ENCODE measurements at places on chromosomes 7 and 10.

- DNase-seq: peak; percentile 69
Measured at GRCh38 chr10:97869091-97870042, 19.7 kb downstream of the GOLGA7B start.

- DNase-seq: no peak
Measured at GRCh38 chr10:116444527-116445142, 17.0 kb downstream of the PNLIPRP3 start.

GRCh38 chr7:135536150-135536549 lies 21.6 kb upstream of the NUP205 start:
- DNase-seq: no peak

GRCh38 chr7:80392229-80393169 lies 119.4 kb downstream of the GNAT3 start:
- no peak for DNase-seq

DNA sequence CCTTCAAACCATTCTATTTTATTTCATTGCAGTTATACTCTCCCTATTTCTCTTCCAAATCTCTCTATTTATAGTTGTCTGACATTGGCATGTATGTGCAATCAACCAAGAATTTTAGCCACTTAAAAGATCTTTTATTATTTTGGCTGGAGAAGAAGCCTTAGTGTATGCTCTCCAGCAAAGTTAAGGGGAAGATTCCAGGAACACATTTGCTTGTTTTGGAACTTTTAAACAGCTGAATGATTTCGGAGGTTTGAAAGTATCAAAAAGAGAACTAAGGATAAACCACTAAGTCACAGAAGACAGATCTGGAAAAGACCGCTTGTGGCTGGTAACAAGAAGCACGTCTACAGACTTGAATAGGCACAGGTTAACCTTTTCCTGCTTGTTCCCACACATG lies 182.2 kb upstream of the FZD1 start:
- DNase-seq: no peak

DNA sequence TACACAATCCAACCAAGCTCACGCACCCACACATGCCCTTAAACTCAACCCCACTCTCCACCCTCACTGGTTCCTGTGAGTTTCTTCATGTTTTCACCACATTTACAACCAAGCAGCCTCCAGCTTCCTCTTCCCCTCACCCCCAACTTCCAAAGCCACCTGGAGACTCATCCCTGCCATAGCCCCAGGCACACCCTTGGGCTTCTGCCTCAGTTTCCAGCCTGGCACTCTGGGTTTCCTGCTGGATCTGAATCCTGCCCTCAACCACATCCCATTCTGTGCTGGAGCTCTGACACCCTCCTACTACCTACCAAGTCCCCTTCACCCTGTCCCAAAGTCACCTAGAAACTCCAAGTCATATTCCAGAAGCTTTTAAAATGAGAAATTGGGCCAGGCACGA lies 29.4 kb downstream of the CCDC3 start:
- DNase-seq: no peak

DNA sequence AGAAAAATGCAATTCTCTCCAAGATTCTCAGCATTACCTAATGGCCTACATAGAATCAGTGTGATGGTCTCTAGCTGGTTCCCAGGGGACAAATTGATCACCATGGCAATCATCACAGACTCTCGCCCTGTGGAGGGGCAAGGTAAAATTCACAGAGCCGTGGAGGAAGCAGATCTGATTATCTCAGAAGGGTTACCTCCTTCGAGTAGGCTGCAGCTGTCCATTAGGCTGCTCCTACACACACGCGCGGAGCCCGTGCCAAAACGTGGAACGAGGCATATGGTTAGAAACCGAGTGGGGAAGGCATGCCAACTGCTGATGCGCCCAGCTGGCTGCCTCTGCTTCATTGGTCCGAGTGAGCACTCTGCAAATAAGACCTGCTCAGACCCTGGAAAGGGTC lies 52.8 kb upstream of the PTER start:
- no peak for DNase-seq

- DNase-seq: peak; percentile 58
Measured at GRCh38 chr7:140673063-140673773, 473 bp downstream of the ADCK2 start.

DNA sequence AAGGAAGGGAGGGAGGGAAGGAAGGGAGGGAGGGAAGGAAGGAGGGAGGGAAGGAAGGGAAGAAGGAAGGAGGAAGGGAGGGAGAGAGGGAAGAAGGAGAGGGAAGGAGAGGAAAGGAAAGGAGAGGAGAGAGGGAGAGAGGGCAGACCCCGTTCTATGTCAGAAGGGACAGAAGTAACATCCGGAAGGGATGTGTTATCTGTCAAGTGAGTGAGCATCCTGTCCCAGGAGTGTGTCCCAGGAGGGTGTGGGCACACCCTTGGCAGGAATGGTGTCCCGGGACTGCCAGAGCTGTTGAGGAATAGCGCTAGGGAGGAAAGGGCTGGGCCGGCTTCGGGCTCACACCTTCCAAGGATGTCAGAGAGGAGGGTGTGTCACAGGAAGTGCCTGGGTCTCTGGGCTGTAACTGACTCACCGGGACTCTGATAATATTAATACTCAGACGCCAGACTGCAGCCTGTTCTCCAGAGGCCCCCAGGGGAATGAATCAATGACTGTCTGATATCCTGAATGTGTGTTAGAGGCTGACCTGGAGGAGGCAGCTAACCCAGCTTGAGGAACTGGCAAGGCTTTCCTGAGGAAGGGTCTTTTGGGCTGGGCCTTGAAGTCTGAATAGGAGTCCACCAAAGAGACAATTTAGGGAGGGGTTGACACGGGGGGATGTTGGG lies 125.6 kb upstream of the TNRC18 start:
- DNase-seq: no peak

- no peak for DNase-seq
Measured at GRCh38 chr7:97480772-97481390, 251.0 kb upstream of the TAC1 start.

GRCh38 chr10:110850099-110850498 lies 21.6 kb upstream of the PDCD4 start:
- no peak for DNase-seq

- no peak for DNase-seq
Measured at GRCh38 chr10:53357587-53357986, 585.0 kb upstream of the MBL2 start.

- DNase-seq: no peak
Measured at GRCh38 chr10:85524001-85524666, 842.5 kb downstream of the GRID1 start.

DNA sequence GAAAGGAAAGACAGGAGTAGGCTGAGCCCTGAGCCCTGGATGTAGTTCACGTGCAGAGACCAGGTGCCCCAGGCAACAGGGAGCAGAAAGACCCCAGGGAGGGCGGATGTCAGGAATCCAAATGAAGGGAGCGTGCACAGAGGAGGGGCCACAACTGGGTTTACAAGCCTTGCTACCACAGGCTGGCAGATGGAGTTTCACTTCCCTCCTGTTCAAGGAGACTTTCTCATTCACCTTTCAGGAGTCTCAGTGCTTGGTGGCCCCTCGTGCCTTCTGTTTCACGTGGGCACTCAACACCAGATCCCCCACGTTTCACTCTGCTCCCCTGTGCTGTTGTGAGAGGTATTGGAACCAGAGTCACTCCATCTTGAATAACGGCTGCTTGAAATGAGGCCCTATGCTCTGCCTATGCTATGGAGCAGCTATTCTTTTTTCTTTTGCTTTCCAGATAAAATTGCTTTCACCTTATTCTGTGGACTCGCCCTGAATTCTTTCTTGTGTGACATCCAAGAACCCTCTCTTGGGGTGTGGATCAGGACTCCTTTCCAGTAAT lies 601.4 kb upstream of the IGFBP3 start:
- no peak for DNase-seq

DNA sequence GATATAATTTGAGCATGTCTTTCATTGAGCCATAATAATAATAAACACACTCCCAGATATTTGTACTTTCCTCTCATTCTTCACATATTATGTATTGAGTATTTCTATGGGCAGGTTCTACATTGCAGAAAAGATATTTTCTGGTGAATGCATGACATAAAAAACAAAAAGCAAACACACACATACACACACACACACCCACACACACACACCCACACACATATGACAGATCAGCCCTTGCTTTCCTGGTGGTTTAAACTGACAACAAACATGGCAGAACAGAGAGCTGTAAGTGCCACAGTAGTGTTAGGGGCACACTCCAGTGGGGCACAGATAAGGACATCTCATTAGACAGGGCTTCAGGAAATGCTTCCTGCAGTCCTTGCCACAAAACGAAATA lies 123.3 kb upstream of the LSM8 start:
- DNase-seq: no peak

DNA sequence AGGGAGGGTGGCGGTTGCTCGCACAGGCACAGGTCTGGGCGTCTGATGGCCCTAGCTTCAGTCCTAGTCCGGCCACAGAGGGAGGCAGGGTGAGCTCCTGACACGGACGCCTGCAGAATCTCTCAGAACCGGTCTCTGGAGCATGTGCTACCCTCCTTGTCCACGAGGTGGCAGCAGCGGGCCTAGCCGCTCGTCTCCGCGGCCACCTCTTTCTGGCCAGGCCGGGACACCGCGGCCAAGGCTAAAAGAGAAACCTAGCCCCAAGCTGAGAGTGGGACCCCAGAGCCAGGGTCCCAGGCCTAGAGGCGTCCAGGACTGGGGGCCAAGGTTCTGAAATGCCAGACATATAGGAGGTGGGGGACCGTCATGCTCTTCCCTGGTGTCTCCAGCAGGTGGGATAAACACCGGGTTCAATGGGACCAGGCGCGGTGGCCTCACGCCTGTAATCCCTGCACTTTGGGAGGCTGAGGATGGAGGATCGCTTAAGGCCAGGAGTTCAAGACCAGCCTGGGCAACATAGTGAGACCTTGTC lies 3.2 kb upstream of the LAT2 start:
- DNase-seq: peak; percentile 55

DNA sequence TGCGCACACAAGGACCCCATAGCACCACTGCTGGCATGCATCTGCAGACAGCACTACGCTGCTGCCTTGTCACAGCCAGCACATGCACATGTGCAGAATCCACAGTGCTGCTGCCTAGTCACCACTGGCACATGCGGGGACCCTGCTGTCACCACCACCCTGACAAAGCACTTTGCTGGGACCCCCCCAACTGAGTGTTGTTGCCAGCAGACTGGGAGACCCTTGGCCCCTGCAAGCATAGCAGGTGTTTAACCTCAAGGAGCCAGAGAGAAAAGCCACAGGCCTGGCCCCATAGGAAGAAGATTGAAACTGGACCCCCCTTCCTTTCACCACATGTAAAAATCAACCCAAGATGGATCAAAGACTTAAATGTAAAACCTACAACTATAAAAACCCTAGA lies 211.2 kb downstream of the ITGB1 start:
- DNase-seq: no peak

GRCh38 chr7:16711730-16712129 lies 41.8 kb upstream of the TSPAN13 start:
- no peak for DNase-seq

- DNase-seq: no peak
Measured at GRCh38 chr7:26005683-26006410, 146.2 kb upstream of the NFE2L3 start.

- DNase-seq: no peak
Measured at GRCh38 chr10:93131986-93132385, 58.3 kb downstream of the CYP26A1 start.

DNA sequence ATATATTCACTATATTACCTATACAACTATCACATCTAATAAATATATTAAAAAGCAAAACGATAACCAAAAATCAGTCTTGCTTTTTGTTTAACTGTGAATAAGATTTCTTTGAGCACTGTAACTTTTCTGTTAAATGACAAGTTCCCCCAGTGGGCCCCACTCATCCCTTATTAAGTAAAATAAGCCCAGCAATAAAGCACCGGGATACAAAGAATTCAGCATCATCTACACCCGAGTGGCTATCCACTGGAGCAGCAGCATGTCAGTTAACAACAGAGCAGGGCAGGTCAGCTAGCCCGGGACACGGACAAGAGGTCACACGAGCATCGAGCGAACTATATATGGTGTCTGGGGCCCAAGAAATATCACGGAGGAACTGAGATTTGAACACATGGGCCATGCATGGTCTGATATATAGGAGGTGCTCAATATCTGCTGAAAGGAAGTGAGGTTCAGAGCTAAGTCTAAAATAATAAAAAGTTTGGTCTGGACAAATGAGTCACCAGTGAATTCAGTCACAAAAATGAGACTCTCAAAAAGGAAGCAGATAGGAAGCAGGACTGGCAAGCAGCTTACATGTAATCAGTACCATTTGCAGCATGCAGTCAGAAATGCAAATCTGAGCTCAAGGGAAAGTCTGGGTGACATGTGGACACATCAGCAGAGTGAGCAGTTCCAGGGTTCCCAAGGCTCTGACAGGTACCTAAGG lies 4.1 kb downstream of the ERCC6 start:
- DNase-seq: no peak

- no peak for DNase-seq
Measured at GRCh38 chr10:49594594-49594993, 15.5 kb upstream of the SLC18A3 start.

DNA sequence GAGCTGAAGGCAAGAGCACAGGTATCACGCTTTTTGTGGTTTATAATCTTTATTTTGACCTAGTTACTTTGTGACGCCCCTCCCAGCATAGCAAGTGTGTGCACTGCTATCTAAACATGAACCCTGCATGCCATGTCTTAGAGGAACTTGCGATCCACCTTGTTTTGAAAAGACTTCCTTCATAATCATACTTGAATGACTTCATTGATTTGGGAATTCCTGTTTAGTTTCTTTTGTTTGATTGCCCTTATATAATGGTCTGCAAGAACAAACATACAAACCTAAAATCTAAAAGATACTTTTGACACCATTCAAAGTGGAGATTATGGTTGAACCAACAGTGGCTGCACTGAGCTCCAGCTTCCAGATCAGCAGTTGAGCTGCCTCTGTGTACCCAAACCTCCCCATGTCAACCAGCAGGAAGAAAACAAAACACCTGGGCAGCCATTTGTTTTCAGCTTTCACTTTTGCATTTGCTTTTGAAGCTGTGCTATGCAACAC lies 132.6 kb downstream of the CELF2 start:
- DNase-seq: no peak

GRCh38 chr7:32051128-32051527 lies 19.1 kb downstream of the PDE1C start:
- no peak for DNase-seq
